Fibroblast of skin of back (primary cell): ENCODE measurements at places on chromosomes 12 and 14.

DNA sequence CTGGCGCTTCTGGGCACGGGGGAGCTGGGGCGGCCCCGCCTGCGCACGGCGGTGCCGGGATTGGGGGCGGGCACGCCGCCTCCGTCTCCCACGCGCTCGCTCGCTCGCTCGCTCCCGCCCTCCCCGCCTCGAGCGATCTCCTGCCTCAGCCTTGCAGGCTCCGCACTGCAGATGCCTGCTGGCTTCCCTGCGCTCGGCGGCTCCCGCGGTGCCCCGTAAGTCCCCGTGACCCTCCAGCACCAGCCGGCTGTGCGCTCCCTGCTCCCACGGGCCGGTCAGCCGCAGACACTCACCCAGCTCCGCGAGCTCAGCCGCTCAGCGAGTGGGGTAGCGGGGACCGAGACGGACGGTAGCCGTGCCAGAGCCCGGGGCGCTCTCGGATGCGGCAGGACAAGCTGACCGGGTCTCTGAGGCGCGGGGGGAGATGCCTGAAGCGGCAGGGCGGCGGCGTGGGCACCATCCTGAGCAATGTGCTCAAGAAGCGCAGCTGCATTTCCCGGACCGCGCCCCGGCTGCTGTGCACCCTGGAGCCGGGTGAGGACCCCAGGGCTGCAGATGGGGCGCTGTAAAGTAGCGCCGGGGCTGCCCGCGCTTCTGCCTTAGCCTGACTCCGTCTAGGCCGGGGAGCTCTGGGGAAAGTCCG is at the start of gene TBC1D30:
Gene TBC1D30 (plus strand): TSS at position 148 of the 643 bp plus-strand sequence. CDS start 233 bp downstream, at position 381.
- peak; percentile 20 for DNase-seq

DNA sequence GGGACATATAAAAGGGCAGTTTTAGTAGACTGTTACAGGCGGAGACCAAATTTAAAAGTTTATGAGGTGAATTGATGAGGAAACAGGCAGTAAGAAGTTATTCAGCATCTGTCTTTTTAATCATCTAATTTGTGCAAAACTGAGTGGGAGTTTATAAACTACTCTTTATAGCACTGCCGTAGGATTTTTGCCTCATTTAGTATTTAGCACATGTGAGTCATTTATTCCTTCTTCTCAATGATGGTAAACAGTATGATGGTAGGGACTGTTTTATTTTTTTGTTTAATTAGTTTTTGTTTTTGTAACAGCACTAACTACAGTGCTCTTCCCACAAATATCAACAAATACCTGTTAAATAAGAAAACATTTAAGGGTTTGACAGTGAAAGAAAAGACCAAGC is 20.6 kb downstream of the TOGARAM1 start:
- no peak for DNase-seq

DNA sequence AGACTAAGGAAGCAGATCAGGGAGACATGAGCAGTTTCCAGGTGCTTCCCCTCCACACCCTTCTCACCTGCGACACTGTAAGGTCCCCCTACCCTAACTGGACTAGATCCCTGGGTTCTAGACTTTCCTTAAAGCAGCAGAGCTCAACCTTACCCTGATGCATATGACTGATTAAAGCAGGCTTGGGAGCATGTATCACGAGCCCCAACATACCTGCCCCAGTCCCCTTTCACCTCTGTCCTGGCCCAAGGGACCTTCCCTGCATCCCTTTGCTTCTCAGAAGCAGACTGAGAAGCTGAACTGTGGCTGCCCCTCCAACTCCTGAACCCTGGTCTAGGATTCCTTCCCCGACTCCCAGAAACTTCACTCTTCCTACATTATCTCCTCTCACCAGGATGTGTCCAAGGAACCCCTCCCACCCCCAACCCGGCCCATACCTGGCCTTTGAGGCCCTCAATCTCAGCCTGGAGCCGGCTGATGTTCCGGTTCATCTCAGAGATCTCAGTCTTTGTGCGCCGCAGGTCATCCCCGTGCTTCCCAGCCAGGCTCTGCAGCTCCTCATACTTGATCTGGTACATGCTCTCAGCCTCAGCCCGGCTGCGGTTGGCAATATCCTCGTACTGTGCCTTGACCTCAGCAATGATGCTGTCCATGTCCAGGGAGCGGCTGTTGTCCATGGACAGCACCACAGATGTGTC is 5.4 kb downstream of the KRT8 start:
- DNase-seq = no peak

GRCh38 chr12:123231931-123232330 is 1.0 kb downstream of the MPHOSPH9 start:
- DNase-seq = no peak

DNA sequence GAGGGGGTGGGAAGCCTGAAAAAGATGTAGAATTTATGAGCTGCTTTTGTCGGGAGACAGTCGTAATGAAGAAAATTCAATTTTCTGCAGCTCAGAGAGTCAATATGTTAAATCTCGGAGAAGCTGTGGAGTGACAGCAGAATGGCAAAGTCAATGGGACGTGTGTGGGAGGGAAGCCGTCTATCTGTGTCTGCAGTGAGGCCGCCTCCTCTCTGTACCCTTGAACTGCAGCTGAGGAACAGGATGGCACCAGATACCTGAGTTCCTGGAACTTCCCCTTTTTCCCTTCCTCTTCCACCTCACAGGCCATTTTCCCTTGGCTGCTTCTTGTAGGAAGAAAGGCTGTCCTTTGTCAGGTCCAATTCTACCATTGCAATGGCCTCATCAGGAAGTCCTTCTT is 9.3 kb upstream of the CALCOCO1 start:
- no peak for DNase-seq

- peak; percentile 42 for DNase-seq
These were observed 127.6 kb upstream of the NCOR2 start for GRCh38 chr12:124694846-124695497.

GRCh38 chr12:114248527-114248926 is 157.4 kb downstream of the TBX5 start:
- DNase-seq = no peak

- DNase-seq = no peak
These were observed 8.4 kb downstream of the TRMT61A start for GRCh38 chr14:103537175-103537990.

GRCh38 chr12:32369202-32369601 is 30.2 kb upstream of the FGD4 start:
- DNase-seq = no peak

DNA sequence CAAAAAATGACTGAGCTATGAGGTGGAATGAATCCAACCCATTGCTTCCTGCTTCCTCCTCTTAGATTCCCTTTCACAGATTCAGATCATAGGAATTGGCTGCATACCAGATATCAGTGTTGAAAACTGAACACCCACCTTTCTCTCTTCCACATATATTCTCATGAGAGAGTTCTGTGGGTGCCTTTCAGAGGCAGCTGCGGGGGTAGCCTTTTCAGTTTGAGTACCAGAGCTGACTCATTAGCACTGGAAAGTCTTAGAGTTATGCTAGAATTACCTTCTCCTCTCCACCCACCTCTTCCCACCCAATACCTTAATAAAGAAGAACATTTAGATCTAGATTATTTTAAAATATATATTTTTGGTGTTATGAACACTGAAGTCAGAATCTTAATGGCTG is 495.4 kb upstream of the SEL1L start:
- DNase-seq = no peak

- no peak for DNase-seq
These were observed 105.4 kb downstream of the SRGAP1 start for GRCh38 chr12:63949902-63950301.

DNA sequence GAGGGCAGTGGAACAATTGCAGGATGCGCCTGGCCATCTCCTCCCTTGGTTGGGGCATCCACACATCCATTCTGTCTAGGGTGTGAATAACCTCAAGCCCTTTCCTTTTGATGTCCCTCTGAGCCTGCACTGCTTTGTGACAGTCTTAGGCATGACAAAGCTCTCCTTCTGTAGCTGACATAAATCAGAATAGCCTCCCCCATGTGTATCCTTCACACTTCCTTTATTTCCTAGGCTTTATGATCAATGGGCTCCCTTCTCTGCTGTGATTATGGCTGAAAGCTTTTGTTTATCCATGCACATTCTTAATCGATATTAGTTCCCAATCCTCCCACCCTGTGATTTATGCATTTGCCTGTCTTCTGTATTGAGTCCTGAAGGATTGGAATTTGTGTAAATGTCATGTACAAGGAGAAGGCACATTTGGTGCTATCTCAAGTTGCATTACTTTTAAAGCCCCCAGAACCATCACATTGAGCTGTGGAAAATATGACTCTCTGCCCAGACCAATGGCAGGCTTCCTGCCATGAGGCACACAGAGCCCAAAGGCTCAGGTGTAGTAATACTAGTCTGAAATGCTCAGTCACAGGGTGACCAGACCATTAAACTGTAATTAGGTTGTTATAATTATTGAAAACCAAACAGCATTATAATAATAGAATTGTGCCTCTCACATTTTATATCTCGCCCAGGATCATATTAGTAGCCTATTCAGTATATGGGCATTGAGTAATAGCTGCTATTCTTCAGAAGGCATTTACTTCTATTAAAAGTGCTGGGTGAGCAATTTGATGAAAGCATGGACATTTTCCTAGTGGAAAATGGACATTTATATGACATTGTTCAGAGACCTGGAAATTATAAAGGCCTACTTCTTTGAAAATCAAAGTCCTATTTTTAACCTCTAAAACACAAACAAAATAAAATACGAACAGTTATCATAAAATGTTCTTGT is 14.0 kb downstream of the EMP1 start:
- no peak for DNase-seq

DNA sequence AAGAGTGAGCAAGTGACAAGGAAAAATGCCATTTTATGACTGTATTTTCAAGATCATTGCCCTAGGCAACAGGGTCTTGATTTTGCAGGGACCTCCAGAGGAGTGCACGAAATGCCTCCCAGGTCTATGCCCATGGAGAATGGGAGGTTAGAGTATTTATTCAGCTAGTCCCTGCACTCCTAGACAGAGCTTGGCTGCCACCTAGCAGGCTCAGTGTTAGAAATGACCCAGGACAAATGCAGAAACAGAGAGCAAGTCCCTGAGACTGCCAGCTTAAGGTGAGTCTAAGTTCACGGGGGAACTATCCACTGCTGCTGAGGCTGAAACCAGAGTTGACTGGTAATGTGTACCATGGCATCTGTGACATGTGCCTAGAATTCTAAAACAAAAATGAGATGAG is 506.4 kb downstream of the MED13L start:
- no peak for DNase-seq

GRCh38 chr12:23947395-23947794 is 2.1 kb downstream of the SOX5 start:
- no peak for DNase-seq

DNA sequence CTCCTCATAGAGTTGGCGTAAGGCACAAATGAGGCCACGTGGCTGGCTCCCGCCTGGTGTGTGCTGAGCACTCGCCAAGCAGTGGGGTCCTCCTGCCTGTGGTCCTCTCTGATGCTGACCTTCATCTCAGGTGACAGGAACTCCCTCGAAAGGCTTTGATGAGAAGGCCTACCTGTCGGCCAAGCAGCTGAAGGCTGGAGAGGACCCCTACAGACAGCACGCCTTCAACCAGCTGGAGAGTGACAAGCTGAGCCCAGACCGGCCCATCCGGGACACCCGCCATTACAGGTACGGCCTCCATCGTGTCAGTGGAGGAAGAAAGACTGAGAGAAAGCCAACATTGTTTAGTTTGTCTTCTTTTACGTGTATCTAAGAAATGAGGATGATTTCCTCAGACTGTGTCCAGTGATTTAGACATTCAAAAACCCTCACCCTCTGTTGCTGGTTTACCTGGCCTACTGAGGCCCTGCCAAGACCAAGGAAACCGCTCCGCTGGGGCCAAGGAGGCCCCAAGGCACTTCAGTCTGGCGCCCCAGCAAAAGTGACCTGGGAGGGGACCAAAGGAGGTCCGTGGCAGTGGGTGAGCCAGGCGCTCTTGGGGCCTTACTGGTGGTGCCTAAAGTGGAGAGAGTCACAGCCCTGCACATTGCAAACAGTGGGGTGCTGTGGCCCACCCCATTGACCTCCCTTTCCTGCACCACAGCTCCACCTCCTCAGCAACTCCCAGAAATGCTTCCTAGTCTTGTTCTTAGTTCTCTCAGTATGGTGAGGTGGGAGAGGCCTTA is 60.8 kb downstream of the GALNT16 start:
- no peak for DNase-seq

GRCh38 chr12:234891-235415 is 21.0 kb upstream of the SLC6A12 start:
- DNase-seq = no peak

DNA sequence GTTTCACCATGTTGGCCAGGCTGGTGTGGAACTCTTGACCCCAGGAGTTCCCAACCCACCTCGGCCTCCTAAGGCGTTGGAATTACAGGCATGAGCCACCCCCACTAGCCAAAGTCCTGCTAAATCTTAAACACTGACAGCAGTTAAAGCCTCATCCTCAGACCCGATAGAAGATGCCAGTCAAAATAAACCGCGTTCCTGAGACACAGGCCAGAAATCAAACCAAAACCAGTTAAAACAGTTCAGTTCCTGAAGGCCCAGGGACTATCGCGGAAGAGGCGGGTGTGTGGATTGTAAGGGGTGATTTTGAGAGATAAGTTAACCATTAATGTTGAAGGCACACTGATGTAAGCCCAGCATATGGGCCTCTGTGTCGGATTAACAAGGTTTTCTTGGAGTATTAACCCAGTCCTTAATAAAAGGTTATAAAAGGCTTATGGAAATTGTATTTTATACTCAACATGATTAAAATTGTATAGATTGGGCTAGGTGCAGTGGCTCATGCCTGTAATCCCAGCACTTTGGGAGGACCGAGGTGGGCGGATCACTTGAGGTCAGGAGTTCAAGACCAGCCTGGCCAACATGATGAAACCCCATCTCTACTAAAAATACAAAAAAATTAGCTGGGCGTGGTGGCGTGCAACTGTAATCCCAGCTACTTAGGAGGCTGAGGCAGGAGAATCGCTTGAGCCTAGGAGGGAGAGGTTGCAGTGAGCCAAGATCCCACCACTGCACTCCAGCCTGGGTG is 18.7 kb upstream of the CDCA4 start:
- no peak for DNase-seq

- DNase-seq = peak; percentile 71
These were observed 2.2 kb downstream of the RCOR1 start for GRCh38 chr14:102594514-102595175.

GRCh38 chr12:49866859-49867569 is 24.1 kb upstream of the BCDIN3D start:
- peak; percentile 58 for DNase-seq

DNA sequence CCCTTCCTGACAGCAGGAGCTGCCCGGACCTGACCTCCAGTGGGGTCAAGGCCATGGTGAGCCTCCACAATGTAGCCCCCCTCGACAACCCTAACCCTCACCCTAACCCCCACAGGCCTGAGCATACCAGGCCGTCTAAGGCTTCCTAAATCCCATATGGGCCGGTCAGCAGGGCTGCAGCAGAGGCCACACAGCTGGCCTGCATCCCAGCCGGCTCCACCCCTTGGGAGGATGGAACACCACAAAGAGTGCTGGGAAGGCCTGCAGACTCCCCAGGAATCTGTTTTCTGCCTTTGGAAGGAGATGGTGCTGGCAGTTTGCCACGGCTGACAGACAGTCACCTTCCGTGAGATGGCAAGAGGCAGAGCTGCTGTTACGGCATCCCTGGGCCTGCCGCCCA is 2.8 kb downstream of the TMEM179 start:
- DNase-seq = no peak
